Activated T-cell treated with anti-CD3 and anti-CD28 coated beads, Interleukin-2, amount 50 U/mL, for 72 hours (primary cell): ENCODE measurements at places on chromosomes 11 and 22.

DNA sequence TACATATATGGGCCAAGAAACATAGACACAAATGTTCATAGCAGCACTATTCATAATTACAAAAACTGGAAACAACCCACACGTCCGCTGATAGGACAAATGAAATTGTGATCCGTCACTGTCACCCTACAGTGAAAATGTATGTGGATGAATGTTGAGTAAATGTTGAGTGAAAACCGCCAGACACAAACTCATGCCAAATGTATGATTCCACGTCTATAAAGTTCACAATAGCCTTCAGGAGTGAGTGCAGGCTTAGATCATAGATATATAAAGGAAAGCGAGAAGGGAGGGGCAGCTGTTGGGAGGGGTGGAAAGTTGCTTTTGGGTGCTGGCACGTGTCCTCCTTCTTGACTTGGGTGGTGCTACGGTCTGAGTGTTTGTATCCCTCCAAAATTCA lies 33.6 kb downstream of the DBX1 start:
- H3K36me3 ChIP-seq, result no peaks in the 10 kb centered on the region
- no peak overlapping the region for H3K27ac ChIP-seq
- H3K4me3 ChIP-seq, result no peak overlapping the region
- DNase-seq, result no peak
- peaks cover 4% of the 10 kb centered on the region for H3K4me1 ChIP-seq
- H3K27me3 ChIP-seq, result peaks cover 5% of the 10 kb centered on the region

DNA sequence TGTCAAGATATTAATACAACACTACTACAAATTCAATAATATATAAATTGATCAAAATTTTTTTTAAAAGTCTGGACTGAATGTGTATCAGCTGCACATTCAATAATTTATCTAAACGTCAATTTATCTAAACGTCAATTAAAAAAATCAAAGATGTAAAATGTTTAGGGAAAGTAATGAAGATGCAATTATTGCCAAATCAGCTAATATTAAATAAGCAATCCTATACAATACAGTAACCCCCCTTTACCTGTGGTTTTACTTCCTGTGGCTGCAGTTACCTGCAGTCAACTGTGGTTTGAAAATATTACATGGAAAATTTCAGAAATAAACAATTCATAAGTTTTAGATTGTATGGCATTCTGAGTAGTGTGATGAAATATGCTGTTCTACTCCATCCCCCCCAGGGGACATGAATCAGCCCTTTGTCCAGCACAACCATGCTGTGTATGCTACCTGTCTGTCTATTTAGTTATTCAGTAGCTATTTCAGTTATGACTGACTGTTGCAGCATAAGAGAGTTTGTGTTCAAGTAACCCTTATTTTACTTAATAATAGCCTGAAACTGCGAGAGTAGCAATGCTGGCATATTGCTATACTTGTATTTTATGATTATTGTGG lies 72.2 kb downstream of the CWF19L2 start:
- H3K27ac ChIP-seq, result no peak overlapping the region
- no peaks in the 10 kb centered on the region for H3K27me3 ChIP-seq
- no peak for DNase-seq
- no peaks in the 10 kb centered on the region for H3K4me1 ChIP-seq

- peaks cover 1% of the 10 kb centered on the region for H3K36me3 ChIP-seq
- no peaks in the 10 kb centered on the region for H3K27me3 ChIP-seq
- peak overlapping the region; percentile 98 for H3K4me3 ChIP-seq
- peaks cover 46% of the 10 kb centered on the region for H3K4me1 ChIP-seq
- DNase-seq, result no peak
- peak overlapping the region; percentile 84 for H3K27ac ChIP-seq
These were observed 604 bp upstream of the POLR3H start for GRCh38 chr22:41544671-41545476.

GRCh38 chr11:62988276-62988675 lies 3.5 kb upstream of the SLC22A6 start:
- no peak for DNase-seq
- H3K27me3 ChIP-seq, result peaks cover 23% of the 10 kb centered on the region
- H3K4me3 ChIP-seq, result no peak overlapping the region
- no peaks in the 10 kb centered on the region for H3K36me3 ChIP-seq
- H3K4me1 ChIP-seq, result no peaks in the 10 kb centered on the region
- H3K27ac ChIP-seq, result no peak overlapping the region

- H3K27ac ChIP-seq, result no peak overlapping the region
- H3K27me3 ChIP-seq, result no peaks in the 10 kb centered on the region
- no peaks in the 10 kb centered on the region for H3K36me3 ChIP-seq
These were observed 89.1 kb downstream of the BBOX1 start for GRCh38 chr11:27129686-27130085.

DNA sequence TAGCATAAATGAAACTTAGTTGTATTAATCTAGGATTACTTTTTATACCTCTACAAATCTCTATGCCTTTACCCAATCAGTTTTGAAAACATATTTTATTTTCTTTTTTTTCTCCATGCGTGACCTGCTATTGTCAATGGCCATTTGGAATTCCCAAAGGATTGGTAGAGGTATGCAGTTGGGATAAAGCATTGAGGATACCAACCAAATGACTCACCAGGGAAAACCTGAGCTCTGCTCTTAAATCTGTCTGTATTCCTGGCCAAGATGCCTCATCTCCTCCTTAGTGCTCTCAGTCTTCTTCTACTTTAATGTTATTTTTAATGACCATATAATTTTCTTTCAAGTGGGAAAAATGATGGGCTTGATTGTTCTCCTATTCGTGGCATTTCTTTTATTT lies 61.9 kb downstream of the EHF start:
- H3K36me3 ChIP-seq, result no peaks in the 10 kb centered on the region
- no peak overlapping the region for H3K4me3 ChIP-seq
- H3K27ac ChIP-seq, result peak overlapping the region; percentile 63
- peaks cover 18% of the 10 kb centered on the region for H3K27me3 ChIP-seq

DNA sequence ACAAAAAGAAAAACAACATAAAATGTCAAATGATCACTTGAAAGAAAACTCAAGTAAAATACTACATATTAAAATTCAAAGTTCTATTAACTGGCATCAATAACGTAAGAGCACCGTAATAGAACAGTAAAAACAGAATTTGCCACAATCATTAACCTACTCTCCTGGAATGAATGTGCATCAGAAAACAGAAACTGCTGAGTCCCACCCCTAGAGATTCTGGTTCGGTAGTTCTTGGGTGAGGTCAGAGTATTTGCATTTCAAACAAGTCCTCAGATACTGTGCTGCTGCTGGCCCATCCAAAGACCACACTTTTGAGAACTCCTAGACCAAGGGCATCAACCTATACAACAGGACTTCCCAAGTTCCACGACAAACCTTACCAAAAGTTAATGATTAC lies 23.5 kb downstream of the PITPNB start:
- DNase-seq, result no peak
- no peaks in the 10 kb centered on the region for H3K27me3 ChIP-seq
- H3K27ac ChIP-seq, result peak overlapping the region; percentile 48

- no peak overlapping the region for H3K27ac ChIP-seq
- H3K4me3 ChIP-seq, result no peak overlapping the region
- no peaks in the 10 kb centered on the region for H3K4me1 ChIP-seq
These were observed 742.9 kb downstream of the LRRC4C start for GRCh38 chr11:40716344-40717130.

DNA sequence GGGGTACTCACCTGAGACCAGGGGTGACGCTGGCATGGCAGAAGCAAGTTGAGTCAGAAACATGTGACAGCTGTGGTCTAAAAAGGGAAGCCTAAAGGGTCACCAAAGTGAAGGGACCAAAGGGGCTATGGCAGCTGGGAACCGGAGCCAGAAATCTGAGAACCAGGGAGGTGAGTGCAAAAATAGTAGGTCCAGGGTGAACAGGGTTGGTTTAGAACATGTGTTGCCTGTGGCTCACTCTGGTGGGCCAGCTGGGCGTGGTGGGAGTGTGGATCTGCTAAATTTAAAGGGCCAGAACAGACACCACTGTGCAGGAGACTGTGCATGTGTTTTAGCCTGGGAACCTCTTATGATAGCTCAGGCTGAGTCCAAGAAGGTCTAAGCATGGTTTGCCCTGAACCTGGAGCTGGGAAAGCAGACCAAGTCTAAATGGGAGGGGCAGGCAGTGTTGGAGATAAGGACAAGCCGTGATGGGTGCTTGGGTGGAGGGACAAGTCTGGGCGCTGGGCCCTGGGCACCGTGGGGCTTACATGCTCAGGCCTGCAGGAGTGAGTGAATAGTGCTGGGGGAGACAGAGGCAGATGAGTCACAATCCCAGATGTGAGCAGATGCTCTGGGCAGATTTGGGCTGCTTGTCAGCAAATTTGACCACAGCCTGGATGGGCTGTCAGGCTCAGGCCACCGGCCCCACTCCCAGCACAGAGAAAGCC lies 41.4 kb upstream of the ZBED5 start:
- peak; percentile 30 for DNase-seq
- H3K27ac ChIP-seq, result peak overlapping the region; percentile 78
- H3K27me3 ChIP-seq, result no peaks in the 10 kb centered on the region

DNA sequence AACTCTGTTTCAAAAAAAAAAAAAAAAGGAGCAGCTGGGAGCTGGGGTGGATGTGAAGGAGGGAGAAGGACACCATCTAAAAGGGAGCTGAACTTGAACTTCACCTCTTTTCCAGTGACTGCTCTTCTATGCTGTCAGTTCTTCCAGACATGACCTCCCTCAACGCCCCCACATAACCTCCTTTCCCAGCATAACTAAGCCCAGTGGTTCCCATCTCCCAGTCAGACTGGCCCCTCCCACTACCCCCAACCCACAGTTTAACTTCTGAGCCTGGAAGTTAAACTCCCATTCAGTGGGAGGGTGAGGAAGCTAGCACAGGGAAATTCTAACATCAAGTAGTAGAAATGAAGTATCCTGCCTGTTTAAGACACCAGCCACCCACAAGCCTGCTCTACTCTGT lies 1.8 kb downstream of the ARHGAP1 start:
- DNase-seq, result no peak
- peaks cover 39% of the 10 kb centered on the region for H3K4me1 ChIP-seq
- no peak overlapping the region for H3K27ac ChIP-seq
- peaks cover 5% of the 10 kb centered on the region for H3K36me3 ChIP-seq
- no peaks in the 10 kb centered on the region for H3K27me3 ChIP-seq

GRCh38 chr11:86091566-86091965 lies 22.7 kb upstream of the PICALM start:
- no peak for DNase-seq
- H3K4me3 ChIP-seq, result no peak overlapping the region
- no peak overlapping the region for H3K27ac ChIP-seq
- no peaks in the 10 kb centered on the region for H3K36me3 ChIP-seq
- H3K27me3 ChIP-seq, result no peaks in the 10 kb centered on the region
- H3K4me1 ChIP-seq, result no peaks in the 10 kb centered on the region

- H3K27ac ChIP-seq, result no peak overlapping the region
- H3K4me3 ChIP-seq, result no peak overlapping the region
- DNase-seq, result no peak
- no peaks in the 10 kb centered on the region for H3K27me3 ChIP-seq
- H3K4me1 ChIP-seq, result no peaks in the 10 kb centered on the region
These were observed 65.3 kb downstream of the ARFGAP2 start for GRCh38 chr11:47111318-47111804.

- H3K27me3 ChIP-seq, result no peaks in the 10 kb centered on the region
- H3K36me3 ChIP-seq, result no peaks in the 10 kb centered on the region
- no peak for DNase-seq
- H3K4me1 ChIP-seq, result no peaks in the 10 kb centered on the region
- no peak overlapping the region for H3K27ac ChIP-seq
- no peak overlapping the region for H3K4me3 ChIP-seq
These were observed 11.2 kb downstream of the C22orf31 start for GRCh38 chr22:29050457-29050856.

DNA sequence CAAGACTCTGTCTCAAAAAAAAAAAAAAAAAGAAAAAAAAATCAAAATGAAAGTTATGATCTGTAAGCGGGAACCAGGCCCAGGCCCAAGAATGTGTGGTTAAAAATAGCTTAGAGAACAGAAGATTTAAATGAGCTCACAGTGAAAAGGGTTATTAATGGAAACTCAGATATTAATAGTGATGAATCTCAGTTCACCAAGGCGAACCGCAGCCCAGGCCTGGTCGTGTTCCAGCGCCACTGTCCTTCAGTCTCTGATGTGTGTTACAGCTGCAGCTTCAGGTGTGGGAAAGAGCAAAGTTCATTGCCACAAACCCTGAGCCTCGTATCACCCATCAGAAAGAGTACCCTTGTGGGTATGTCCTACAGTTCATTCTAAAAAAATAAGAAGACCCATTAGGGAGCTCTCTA lies 107.1 kb downstream of the GAB2 start:
- H3K27ac ChIP-seq, result peak overlapping the region; percentile 76
- H3K36me3 ChIP-seq, result no peaks in the 10 kb centered on the region
- no peaks in the 10 kb centered on the region for H3K27me3 ChIP-seq
- DNase-seq, result no peak
- H3K4me1 ChIP-seq, result peaks cover 63% of the 10 kb centered on the region
- H3K4me3 ChIP-seq, result peak overlapping the region; percentile 31

- H3K27me3 ChIP-seq, result peaks cover 9% of the 10 kb centered on the region
- peaks cover 18% of the 10 kb centered on the region for H3K4me1 ChIP-seq
- H3K4me3 ChIP-seq, result no peak overlapping the region
- no peak overlapping the region for H3K27ac ChIP-seq
- peak; percentile 46 for DNase-seq
These were observed 2.4 kb upstream of the SLCO2B1 start for GRCh38 chr11:75148436-75148983.

DNA sequence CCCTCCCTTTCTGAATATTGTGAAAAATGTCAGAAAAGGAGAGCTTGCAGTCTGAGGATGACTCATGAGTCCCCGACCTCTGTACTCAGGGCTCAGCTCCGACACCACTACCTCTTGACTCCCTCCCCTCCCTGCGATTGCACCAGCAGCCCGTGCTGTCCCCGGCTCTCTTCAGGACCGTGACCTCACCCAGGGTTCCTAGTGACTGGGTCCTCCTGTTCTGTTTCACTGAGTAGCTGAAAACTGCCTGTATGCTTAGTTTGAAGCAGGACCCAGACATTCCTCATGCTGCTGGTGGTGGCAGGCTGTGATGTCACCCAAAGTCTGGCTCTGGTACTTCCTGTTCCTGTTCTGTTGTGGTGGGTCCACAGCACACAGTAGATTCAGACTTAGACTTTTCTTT lies 11.7 kb downstream of the PHRF1 start:
- H3K36me3 ChIP-seq, result peaks cover 4% of the 10 kb centered on the region
- peak overlapping the region; percentile 74 for H3K4me3 ChIP-seq
- peak overlapping the region; percentile 89 for H3K27ac ChIP-seq
- H3K4me1 ChIP-seq, result peaks cover 40% of the 10 kb centered on the region
- peak; percentile 74 for DNase-seq
